ENCODE measurements at places on chromosomes 2 and 18. TPM values are rescaled to one million over a fixed set of nuclear protein-coding genes. Genes with fewer than 3 reads are reported as not detected.

GRCh38 chr2:55565613-55566012 lies 46.1 kb downstream of the CFAP36 start:
- DNase-seq = peak; percentile 22

DNA sequence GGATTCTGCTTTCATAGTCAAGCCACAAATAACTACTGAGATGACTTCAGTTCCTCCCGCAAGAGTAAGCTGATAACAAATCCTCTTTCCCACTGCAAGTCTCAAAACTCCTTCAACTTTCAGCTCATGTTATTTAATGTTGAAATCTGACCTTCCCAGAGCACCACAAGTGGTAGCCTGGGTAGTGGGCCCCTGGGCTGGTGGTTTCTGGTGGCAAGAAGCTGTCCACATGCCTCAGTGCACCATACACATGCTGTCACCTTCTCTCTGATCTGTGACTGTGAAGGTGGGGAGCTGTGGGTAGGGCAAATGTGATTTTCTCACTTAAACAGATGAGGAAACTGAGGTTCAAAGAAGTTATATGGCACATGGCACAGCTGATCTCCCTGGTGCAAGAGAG lies 246.1 kb upstream of the EPAS1 start:
- DNase-seq = no peak

DNA sequence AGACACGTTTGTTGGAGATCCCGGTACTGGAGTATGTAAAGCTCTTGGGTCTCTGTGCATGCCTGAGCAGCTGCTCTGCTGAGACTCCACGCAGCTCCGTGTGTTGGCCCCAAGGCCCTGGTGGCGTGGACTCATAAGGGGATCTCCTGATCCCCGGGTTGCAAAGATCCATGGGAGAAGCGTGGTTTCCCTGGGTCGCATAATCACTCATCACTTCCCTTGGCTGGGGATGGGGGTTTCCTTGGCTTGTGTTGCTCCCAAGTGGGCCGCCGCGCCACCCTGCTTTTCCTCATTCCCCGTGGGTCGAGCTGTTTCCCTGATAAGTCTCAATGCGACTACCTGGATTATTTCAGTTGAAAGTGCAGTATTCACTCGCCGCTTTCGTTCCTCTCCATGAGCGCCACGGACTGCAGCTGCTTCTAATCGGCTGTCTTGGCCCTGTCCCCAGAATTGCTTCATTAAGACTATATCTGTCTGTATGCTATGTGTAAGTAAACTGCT lies 76.0 kb downstream of the EPC2 start:
- DNase-seq = no peak

Gene UGGT1
- total RNA-seq = 64.3 TPM

DNA sequence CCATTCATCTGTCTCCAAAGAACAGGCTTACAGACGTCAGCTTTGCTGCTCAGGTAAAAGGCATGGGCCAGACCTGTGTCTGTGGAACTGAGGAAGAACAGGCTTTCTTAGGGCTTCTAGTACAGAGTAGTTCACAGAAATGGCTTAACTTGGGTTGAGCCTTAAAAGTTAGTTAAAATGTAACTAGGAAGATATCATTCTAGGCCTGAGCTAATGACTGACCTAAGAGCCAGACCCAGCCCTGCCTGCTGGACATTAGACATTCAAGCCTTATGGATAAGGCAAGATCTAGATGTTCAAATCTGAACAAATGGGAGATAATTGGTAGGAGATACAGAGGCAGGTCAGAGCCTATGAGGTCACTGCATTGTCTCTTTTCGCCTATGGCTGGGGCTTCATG lies 73.9 kb upstream of the SLC14A2 start:
- no peak for DNase-seq

- no peak for DNase-seq
Measured at GRCh38 chr2:217667512-217667911, 335.3 kb downstream of the TNS1 start.

Gene CXCR1
- 0.99 TPM for total RNA-seq

- no peak for DNase-seq
Measured at GRCh38 chr2:146844226-146844990, 1000.4 kb upstream of the ACVR2A start.
